Stimulated activated CD8-positive, alpha-beta memory T cell treated with anti-CD3 and anti-CD28 coated beads, Interleukin-15, amount 100 ng/mL, for 48 hours (primary cell): ENCODE measurements at places on chromosomes 4 and X.

DNA sequence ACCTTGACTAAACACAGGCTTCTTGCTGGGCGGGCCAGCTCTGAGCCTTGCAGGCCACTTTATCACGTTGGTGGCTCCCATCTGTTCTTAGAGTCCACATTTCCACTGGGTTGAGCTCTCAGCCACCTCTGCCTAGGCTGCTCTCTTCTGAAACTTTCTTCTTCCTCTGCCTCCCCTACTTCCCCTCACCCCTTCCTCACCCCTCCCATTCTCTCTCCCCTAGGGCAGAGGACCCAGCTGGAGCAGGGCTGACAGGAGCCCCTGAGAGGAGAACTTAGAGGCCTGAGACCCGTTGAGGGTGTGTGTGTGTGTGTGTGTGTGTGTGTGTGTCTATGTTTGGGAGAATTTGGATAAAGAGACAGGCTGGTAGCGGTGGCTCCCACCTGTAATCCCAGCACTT, 19.9 kb upstream of the TMSB4X start:
- no peak for DNase-seq

GRCh38 chrX:124226129-124226528, 106.3 kb upstream of the TEX13D start:
- no peak for DNase-seq

GRCh38 chr4:128700659-128701350, 108.7 kb upstream of the JADE1 start:
- no peak for DNase-seq

DNA sequence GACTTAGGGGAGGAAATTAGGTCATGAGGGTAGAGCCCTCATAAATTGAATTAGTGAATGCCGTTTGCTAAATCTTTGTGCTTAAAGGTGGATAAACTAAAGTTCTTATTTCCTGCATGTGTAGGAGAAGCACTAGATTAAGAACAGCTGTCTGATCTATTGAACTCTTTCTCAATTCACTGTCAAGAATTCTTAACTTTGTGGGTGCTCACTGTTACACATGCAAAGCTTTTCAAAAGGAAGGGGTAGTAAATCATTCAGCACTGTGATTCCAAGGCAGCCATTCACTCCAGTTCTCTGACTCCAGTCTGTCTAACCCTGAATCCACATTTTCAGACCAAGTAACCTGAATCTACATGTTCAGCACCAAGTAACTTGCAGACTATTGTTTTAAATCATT, 1520.1 kb downstream of the PCDH18 start:
- no peak for DNase-seq

DNA sequence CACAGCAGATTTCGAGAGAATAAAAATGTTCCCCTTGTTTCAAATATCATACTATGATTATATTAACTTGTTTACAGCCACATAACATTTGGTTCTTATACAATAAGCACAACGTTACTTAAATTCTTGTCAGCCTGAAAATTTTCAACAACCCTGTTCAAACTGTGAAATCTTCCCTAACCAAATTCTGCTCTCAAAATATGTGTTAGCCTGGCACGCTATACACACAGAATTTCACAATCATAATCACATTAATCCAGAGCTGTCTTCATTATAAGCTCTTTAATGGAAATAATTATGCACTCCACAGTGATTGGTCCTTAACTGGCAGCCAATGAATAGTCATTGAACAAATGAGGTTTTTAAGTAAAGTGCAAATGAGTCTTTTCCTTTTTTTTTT, 7.3 kb upstream of the PRSS12 start:
- no peak for DNase-seq

- no peak for DNase-seq
These were observed 114.7 kb downstream of the SLC4A4 start for GRCh38 chr4:71453531-71453930.

DNA sequence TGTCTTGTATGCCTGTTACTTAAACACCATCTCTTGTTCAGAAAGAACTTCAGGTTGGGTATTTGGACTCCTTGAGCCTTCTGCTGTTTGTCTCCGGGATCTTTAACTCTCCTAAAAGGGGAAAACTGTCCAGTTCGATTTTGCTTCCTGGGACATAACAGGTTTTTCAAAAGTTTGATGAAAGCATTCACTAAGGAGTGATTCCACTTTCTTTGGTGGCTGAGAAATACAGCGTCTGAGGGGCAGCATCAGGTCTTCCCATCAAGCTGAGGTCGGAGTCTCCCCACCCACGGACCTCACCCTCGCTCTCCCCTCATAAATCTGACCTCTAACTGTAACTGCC, 1.4 kb downstream of the AFAP1 start:
- no peak for DNase-seq

- no peak for DNase-seq
These were observed 8.8 kb upstream of the BMP2K start for GRCh38 chr4:78767350-78767749.

GRCh38 chrX:44080083-44080482, 106.9 kb upstream of the NDP start:
- no peak for DNase-seq

DNA sequence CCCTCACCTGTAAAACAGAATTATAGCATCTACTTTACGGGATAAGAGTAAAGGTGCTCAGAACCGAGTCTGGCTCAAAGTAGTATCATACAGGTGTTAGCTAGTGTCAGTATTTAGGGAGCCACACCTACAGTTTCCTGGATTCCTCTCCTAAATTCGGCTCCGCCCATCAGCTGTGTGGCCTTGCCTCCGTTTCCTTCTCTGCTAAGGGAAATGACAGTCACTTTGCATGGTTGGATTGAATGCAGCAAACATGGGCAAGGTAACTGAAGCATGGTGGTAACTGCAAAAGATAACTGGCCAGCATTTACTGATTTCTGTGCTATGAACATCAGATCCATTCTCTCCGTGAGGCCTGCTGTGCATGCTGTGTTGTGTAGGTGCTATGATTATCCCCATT, 2.8 kb downstream of the PPP1R3F start:
- DNase-seq: no peak
